T-helper 2 cell (primary cell): ENCODE measurements at places on chromosomes 16 and 17.

DNA sequence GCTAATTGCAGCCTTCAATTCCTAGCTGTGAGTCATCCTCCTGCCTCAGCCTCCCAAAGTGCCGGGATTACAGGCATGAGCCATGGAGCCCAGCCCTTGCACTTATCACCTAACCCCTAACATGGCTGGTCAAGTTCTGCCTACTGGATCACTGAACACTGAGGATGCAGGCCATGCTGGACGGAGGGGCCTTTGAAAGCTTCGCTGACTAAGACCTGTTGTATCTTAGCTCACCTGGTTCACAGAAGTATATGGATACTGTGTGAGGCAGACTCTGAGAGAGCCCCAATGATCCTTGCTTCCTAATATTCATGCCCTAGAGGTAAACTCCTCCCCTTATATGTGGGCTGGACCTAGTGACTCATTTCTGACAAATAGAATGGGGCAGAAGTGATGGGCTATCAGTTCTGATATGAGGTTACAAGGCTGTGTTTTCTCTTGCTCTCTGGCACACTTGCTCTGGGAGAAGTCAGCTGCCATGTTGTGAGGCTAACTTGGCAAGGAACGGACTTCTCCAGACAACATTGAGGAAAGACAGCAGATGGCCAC is 11.7 kb upstream of the TMIGD1 start:
- DNase-seq = no peak

DNA sequence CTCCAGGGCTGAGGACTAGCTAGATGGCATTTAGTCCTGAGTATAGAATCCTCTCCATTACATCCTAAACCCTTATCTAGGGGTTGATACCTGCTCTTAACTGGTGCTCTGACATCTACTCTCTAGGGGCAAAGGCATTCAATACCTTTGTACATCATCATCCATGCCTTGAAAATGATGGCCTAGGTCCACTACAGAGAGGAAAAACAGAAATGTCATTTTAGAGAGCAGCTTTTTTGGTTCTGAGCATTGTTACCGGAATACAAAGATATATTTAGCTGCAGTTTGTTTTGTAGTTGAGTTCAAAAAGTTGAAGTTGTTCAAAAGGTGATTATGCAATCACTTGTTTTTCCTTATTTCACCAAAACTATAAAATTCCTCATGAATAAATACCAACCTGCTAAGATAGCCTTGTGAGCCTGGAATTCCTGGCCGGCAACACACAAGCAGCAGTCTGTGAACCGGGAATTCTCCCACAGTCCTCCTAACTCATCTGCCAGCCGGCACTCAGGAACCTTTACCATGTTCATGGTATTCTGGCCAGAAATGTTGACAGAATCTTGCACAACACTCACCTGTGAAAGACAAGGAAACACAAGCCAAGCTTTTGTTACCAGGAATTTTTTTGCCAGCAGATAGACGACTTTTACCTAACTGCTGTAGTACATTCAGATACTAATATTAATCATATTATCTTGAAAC is 35.4 kb downstream of the NXPH3 start:
- DNase-seq = no peak

- DNase-seq = no peak
These were observed 195.2 kb downstream of the MAP2K6 start for GRCh38 chr17:69609473-69610305.

- no peak for DNase-seq
These were observed 5.9 kb downstream of the KSR1 start for GRCh38 chr17:27462149-27462548.

DNA sequence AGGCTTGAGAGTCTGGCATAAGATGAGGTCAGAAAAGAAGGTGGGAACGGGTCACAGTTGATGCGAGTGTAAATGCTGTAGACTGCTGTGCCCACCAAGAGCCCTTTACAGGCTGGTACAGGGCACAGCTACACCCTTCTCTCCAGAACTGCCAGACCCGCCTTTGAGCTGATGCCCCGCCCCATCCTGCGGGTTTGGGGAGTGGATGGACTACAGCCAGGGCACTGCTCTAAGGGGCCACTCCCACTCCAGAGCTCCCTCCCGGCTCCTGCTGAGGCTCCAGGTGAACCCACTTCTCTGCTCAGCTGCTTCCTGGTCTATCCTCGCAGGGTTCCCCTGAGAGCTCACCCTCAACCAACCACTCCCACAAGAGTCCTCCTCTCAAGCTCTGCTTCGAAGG is 12.3 kb downstream of the MEIOB start:
- no peak for DNase-seq

GRCh38 chr17:77481476-77482374 is 341.0 kb downstream of the SEC14L1 start:
- no peak for DNase-seq

- no peak for DNase-seq
These were observed 44.8 kb downstream of the BEAN1 start for GRCh38 chr16:66471716-66472393.

DNA sequence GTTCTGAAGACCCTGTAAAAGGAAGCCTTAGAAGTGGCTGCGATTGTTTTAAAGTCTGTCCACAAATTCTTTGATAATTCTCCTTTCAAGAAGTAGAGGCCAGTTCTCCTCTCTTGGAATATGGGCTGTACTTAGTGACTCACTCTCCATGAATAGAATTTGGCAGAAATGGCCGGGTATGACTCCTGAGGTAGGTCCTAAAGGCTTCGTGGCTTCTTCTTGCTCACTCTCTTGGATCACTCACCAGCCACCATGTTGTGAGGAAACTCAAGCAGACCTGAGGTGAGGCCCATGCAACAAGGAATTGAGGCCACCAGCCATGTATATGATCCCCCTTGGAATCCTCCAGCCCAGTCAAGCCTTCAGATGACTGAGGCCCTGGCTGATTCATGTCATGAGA is 75.8 kb downstream of the WWOX start:
- DNase-seq = no peak

- peak; percentile 27 for DNase-seq
These were observed 17.1 kb upstream of the CDH1 start for GRCh38 chr16:68719993-68720489.

DNA sequence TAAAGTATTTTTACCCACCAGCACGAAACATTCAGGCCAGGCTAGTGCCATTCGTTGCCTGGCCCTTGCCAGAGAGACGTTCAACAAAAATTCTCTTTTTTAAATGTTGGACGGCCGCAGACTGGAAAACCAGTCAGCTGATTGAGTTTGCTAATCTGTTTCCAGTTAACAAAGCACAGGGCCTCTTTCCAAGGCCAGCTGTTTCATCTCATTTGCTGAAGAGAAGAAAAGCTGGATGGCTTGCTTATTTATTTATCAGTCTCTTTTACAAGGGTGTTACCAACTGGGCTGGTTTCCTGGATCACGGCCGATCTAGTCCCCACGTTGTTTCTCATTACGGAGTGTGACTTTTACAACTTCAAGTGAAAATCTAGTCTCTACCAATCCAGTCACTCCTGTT is 418.7 kb upstream of the DYNLRB2 start:
- no peak for DNase-seq

DNA sequence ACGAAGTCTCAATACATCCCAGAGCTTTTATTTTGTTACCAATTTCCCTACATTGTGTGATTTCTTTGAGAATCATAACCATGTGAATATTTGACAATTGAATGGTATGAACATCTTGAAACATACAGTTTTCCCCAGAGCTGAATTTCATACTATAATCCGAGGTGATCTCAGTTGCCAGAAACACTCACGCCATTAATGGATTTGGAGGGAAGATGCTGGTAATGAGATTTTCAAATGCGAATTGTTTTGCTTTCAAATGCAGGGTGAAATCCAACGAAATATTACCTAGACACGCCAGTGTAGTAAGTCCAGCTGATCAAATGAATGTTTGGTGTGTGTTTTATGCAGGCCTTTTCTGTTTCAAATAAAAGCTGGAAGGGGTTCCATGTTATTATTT is 277.8 kb upstream of the CDH5 start:
- DNase-seq = no peak

DNA sequence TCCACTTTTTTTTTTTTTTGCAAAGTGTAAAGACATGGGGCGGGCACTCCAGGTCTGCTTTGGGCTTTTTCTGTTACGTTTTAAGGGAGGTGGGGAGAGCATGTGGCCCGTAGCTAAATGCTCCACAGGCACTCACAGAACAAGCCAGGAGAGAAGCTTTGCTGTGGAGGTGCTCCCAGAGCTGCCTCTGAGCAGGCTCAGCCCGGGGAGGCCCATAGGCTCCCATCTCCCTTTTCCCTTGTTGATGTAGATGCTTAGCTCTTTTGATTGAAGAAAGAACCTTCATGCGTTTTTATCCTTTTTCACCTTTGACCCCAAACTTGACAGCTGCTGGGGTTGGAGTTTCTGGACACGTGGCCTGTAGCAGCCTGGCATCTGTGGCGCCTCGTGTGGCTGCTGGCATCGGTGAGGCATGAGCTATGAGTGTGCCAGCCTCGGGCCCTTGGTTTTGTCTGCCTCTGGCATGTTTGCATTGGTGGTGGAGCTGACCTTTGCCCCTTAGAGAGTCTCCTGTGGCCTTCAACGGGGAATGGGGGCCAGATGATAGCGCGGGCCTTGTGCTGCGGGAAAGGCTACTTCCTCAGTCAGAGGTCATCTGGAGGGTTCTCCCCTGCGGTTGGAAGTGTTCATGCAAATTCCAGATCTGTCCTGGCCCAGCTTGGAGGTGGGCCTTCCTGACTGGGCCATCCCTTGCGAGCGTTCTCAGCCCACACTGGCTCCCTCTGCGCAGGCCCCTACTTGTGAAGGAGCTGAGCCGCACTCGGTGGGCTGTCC is 20.0 kb upstream of the IL17C start:
- no peak for DNase-seq

GRCh38 chr16:57882792-57883191 is 80.5 kb upstream of the KIFC3 start:
- no peak for DNase-seq

DNA sequence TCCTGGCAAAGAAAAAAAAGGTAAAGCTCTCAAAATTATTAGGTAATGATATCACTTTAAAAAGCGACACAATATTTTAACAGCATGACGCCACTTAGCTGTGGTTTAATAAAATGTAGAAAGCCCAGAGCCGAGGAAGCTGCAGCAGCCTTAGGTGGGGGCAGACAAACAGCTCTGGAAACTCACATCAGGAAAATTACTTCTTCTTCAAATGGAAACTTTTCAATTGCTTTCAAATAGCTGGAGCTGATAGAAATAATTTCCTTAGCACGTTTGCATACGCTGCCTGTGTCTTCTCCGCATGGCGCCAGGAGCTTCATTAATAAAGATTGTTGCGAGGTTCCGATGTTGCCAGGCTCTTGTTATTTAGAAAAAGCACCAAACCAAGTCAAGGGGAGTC is 835.3 kb upstream of the EEF2KMT start:
- no peak for DNase-seq

GRCh38 chr16:5065326-5065725 is 430 bp downstream of the C16orf89 start:
- DNase-seq = no peak

DNA sequence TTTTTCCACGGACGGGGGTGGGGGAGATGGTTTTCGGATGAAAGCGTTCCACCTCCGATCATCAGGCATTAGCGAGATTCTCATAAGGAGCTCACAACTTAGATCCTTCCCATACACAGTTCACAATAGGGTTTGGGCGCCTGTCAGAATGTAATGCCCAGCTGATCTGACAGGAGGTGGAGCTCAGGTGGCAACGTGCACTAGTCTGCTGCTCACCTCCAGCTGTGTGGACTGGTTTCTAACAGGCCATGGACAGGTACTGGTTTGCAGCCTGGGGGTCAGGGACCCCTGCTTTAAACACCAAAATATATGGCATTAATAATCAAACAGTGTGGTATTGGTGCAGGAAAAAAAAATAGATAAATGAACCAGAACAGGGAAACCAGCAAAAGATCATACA is 157.5 kb upstream of the NLRP1 start:
- DNase-seq = no peak

DNA sequence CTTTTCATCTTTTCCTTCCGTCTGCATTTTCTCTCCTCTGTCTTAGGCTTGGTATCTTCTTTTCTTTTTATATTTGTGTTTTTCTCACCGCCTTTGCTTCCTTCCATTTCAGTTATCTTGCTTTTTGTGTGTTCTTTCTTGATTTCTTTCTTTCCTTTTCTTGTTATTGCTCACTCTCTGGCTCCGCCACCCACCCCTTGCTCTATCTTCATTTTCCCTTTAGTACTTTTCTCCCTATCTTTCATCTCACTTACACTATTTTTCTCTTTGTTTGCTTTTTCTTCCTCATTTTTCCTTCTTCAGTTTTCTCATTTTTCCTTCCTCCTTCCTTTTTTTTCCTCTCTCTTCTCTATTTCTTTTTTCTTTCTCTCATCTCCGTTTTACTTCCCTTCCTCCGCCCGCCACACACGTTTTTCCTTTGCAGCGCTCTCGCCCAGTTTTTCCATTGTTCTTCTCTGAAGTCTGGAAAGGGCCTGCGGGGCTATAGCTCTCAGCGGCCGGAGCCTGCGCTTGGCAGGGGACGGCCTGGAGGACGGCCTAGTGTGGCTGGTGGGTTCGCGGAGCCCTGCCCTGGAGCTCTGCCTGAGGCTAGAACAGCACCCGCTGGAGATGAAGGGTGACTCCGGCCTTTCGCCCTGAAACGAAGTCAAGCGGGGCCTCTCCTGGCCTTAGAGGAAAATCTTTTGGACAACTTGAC is 5.2 kb upstream of the HOXB13 start:
- no peak for DNase-seq

DNA sequence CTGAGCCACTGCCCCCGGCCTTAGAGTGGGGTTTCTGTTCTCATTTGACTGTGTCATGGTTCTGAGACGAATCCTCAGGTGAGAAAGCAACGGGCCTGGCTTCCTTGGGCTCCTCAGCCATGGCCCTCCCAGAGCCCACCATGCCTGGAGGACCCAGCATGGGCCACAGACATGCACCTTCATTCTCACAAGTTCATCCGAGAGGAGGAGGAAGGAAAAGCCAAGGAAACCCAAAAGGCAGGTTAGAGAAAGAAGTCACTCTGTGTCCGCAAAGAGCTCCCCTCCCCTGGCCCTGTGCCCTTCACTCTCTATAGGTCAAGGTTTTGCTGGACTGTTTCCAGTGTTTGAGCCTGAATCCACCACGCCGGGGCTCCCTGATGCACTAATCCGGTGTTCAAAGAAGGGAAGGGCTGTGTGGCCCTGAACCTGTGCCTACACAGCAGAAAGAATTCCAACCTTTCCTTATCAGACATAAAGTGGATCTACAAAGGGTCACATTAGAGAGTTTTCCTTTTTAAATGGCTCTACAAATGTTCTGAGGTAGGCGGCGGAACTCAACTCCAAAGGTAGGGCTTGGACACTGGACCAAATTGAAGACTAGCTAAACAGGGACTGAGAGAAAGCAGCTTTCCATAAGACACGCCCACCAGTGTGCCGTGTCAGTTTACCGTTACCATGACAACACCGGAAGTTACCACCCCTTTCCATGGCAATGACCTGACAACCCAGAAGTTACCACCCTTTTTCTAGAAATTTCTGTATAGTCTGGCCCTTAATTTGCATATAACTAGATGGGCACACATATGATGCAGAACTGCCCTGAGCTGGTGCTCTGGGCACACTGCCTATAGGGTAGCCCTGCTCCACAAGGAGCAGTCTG is 15.9 kb upstream of the PECAM1 start:
- DNase-seq = no peak

- no peak for DNase-seq
These were observed 4.1 kb upstream of the UBTF start for GRCh38 chr17:44223541-44224071.

GRCh38 chr16:71572497-71573116 is 4.3 kb downstream of the TAT start:
- no peak for DNase-seq

- no peak for DNase-seq
These were observed 60.2 kb downstream of the CCDC182 start for GRCh38 chr17:57684711-57685498.

- no peak for DNase-seq
These were observed 968 bp downstream of the MRPL28 start for GRCh38 chr16:369275-369865.

- DNase-seq = no peak
These were observed 12.2 kb downstream of the CX3CL1 start for GRCh38 chr16:57384248-57385070.
